ENCODE measurements at places on chromosomes 5 and 9.

- no peaks in the 10 kb centered on the region for H3K27me3 ChIP-seq
- no peak overlapping the region for H3K27ac ChIP-seq
- H3K36me3 ChIP-seq, result no peaks in the 10 kb centered on the region
- H3K4me1 ChIP-seq, result no peaks in the 10 kb centered on the region
- DNase-seq, result no peak
Measured at GRCh38 chr9:126329476-126330275, 3.0 kb downstream of the MVB12B start.

DNA sequence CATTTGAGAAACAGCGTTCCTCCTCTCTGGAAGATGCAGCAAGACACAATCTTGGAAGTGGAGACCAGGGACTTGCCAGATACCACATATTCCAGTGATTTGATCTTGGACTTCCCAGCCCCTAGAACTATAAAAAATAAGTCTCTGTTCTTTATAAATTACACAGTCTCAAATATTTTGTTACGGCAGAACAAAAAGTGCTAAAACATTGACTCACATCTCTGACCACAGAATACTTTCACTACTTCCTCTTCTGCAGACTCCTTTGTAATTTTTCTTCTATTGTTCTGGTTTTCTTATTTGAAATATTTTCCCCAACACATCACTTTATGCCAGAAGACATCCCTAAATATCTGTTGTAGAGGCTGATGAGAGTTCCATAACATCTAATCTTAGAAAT lies 706.1 kb upstream of the CDH18 start:
- no peak overlapping the region for H3K4me3 ChIP-seq
- H3K27ac ChIP-seq, result no peak overlapping the region
- H3K36me3 ChIP-seq, result no peaks in the 10 kb centered on the region

DNA sequence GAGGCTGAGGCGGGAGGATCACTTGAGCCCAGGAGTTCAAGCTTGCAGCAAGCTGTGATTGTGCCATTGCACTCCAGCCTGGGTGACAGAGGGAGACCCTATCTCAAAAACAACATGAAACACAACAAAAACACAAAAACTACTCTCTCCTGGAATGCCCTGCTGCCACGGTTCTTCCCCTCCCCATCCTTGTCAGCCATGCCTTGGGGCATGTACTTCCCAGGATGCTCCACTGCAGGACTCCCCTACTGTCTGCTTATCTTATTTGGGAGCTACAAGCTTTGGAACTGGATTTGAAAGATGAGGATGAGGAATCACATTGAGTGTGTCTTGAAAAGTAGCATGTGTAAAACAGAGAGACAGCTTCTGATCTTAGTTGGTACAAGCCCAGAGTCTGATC lies 40.1 kb upstream of the KIAA1958 start:
- H3K27ac ChIP-seq, result no peak overlapping the region
- no peaks in the 10 kb centered on the region for H3K27me3 ChIP-seq
- peaks cover 6% of the 10 kb centered on the region for H3K4me1 ChIP-seq
- DNase-seq, result no peak
- H3K36me3 ChIP-seq, result peaks cover 23% of the 10 kb centered on the region
- H3K4me3 ChIP-seq, result no peak overlapping the region

- H3K4me3 ChIP-seq, result no peak overlapping the region
- no peaks in the 10 kb centered on the region for H3K27me3 ChIP-seq
Measured at GRCh38 chr9:27386571-27387091, 89.7 kb upstream of the EQTN start.

DNA sequence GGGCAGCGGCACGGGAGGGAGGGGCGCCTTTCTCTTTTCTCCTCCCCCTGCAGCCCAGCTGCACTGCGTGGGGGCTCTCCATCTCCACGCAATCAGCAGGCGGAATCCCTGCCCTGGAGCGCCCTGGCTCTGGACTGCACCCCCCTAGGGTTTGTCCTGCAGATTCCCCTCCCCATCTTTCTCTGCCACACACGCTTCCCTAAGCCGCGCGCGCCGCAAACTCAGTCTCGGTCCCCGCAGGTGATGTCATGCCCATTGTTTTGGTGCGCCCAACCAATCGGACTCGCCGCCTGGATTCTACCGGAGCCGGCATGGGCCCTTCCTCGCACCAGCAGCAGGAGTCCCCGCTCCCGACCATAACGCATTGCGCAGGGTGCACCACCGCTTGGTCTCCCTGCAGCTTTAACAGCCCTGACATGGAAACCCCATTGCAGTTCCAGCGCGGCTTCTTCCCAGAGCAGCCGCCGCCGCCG lies at the start of gene KCNN2:
KCNN2 (plus strand) TSS at position 347 of the 473 bp plus-strand sequence; CDS start at position 417, 70 bp downstream.
- no peaks in the 10 kb centered on the region for H3K36me3 ChIP-seq
- peak within 1 kb of the TSS; percentile 27 for H3K4me3 ChIP-seq
- no peak within 1 kb of the TSS for H3K27ac ChIP-seq
- DNase-seq, result peak; percentile 78
- H3K4me1 ChIP-seq, result no peaks in the 10 kb centered on the region

GRCh38 chr5:56105511-56106291 lies 110.9 kb upstream of the IL6ST start:
- DNase-seq, result no peak
- H3K27me3 ChIP-seq, result no peaks in the 10 kb centered on the region
- H3K27ac ChIP-seq, result no peak overlapping the region
- H3K4me1 ChIP-seq, result no peaks in the 10 kb centered on the region

DNA sequence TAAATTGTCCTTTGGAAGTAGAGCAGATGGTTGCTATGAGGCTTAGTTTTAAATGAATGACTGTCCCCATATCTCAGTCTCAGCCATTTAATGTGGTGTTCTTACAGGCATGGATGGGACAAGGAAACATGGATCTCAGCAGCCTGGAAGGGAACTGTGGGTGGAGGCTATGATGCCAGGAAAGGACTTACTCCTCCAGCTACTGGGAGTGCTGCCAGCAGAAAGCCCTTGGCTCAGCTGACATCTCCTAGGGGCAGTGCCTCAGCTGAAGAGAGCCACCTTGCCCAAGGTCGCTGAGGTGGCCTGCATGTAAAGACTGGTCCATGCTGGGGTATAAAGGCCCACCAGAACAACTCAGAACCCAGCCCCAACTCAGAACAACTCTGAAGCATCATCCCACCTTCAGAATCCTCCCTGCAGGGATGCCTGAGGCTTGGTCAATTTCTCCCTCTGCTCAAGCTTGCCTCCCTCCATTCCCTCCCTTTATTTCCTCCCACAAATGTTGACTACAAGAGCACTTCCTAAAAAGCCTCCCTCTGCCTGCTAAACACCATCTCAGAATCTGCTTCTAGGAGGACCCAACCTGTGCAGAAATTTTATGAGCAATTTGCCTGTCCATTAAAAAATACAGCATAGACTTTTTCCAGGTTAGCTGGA lies 1.8 kb upstream of the PDE8B start:
- no peaks in the 10 kb centered on the region for H3K36me3 ChIP-seq
- H3K4me3 ChIP-seq, result no peak overlapping the region
- H3K4me1 ChIP-seq, result no peaks in the 10 kb centered on the region
- no peak for DNase-seq

DNA sequence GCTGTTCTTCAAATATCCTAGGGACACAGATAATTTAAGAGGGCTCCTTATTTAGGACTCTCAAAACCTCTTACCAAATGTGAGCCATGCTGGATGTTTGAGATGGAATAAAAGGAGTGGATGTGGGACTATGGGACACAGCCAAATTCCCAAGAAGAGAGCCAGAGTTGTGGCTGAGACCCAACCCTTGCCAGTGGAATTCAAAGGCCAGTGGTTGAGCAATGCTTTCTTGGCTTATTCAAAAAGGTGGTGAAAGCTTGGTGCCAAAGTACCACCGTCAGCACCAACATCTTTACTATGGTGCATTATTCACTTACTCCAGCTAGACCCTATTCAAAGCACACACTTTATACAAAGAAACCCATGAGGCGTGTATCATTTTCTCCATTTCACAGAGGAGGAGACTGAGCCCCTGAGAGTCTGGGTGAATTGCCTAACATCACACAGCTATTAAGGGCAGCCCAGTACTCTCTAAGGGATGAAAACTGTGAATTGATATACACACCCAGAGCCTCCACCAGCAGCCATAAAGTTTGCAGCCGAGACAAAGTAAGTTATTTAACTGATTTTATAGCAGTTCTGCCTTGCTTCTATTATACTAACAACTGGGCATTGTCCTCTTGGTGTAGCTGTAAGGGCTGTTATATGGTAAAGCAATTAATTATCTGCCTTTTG lies 391.7 kb downstream of the ACTL7B start:
- H3K27ac ChIP-seq, result no peak overlapping the region
- H3K4me1 ChIP-seq, result no peaks in the 10 kb centered on the region
- no peak overlapping the region for H3K4me3 ChIP-seq
- DNase-seq, result no peak
- H3K36me3 ChIP-seq, result no peaks in the 10 kb centered on the region
- H3K27me3 ChIP-seq, result no peaks in the 10 kb centered on the region

GRCh38 chr9:130955947-130956621 lies 17.0 kb upstream of the FIBCD1 start:
- H3K27ac ChIP-seq, result no peak overlapping the region
- H3K4me3 ChIP-seq, result no peak overlapping the region
- no peaks in the 10 kb centered on the region for H3K4me1 ChIP-seq

DNA sequence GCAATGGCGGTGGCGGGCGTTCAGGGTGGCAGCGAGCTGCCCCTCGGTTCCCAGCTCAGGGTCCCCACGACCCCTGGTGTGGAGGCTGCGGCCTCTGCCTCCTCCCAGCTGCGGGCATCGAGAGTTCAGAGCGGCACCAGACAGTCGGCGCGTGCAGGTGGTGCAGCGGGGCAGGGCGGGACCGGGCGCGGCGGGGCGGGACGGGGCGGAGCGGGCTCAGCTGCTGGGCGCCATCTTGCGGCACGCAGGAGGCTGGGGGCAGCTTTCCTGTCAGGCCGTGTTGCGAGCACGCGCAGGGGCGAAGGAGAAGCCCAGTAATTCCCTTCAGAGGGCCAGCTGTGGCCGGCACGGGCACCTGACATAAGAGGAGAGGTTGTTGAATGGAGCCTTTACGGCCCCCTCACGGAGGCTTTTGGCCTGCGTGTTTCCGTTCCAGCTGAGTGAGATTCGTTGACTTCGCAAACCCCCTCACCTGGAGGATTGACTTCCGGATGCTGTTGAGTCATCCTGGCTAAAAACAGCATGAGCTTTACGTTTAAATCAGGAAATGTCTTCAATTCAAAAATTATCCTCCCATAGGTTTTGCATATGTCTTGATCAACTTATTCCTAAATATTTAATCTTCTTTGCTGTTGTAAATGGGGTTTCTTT lies 587 bp downstream of the C5orf47 start:
- peaks cover 13% of the 10 kb centered on the region for H3K27me3 ChIP-seq
- no peaks in the 10 kb centered on the region for H3K36me3 ChIP-seq
- no peaks in the 10 kb centered on the region for H3K4me1 ChIP-seq
- H3K4me3 ChIP-seq, result no peak overlapping the region
- DNase-seq, result no peak
- no peak overlapping the region for H3K27ac ChIP-seq

DNA sequence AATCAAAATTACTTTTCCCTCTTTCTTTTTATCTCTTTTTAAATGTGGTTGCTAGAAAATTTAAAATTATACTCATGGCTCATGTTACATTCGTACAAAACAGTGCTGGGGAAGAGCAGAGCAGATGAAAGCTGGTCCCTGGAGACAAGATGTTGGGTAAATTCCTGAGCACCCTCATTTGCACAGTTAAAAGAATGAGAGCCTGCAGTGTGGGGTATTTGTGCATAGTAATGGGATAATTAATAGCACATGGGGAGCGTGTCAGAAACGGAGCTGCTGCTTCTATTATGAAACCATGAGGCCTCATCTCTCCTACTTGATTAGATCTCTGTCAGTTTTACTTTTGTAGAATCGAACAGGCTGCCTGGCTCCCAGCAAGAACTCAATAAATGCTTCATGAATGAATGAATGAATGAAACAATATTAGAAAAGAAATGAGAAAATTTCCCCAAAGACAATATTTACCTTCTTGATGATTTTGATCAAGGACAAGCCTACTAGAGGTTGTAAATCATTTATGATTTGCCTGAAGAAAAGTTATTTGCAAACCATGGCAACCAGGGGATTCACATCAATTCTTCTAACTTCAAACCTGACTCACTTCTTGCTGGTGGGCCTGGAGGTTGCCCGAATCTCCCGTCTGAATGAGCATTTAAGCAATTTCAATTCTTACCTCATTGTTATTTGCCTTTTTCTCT lies 177.2 kb upstream of the TUT7 start:
- H3K36me3 ChIP-seq, result no peaks in the 10 kb centered on the region
- H3K27ac ChIP-seq, result no peak overlapping the region
- H3K27me3 ChIP-seq, result no peaks in the 10 kb centered on the region
- H3K4me1 ChIP-seq, result peaks cover 7% of the 10 kb centered on the region
- DNase-seq, result no peak
- no peak overlapping the region for H3K4me3 ChIP-seq

- H3K27ac ChIP-seq, result no peak overlapping the region
- no peaks in the 10 kb centered on the region for H3K4me1 ChIP-seq
- no peak for DNase-seq
- no peaks in the 10 kb centered on the region for H3K36me3 ChIP-seq
Measured at GRCh38 chr9:133237035-133237731, 28.1 kb upstream of the OBP2B start.

GRCh38 chr5:91206103-91206502 lies 177.0 kb downstream of the ARRDC3 start:
- no peak overlapping the region for H3K4me3 ChIP-seq
- no peak for DNase-seq
- no peak overlapping the region for H3K27ac ChIP-seq
- no peaks in the 10 kb centered on the region for H3K36me3 ChIP-seq
- H3K4me1 ChIP-seq, result no peaks in the 10 kb centered on the region
- H3K27me3 ChIP-seq, result peaks cover 4% of the 10 kb centered on the region

DNA sequence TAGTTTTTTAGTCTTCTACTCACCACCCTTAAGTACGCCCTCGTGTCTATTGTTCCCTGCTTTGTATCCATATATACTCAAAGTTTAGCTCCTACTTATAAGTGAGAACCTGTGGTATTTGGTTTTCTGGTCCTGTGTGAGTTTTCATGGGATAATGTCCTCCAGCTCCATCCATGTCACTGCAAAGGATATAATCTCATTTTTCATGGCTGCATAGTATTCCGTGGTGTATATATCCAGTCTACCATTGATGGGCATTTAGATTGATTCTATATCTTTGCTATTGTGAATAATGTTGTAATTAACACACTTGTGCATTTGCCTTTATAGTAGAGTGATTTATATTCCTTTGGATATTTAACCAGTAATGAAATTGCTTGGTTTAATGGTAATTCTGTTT lies 579.9 kb downstream of the CDH18 start:
- no peaks in the 10 kb centered on the region for H3K4me1 ChIP-seq
- H3K36me3 ChIP-seq, result no peaks in the 10 kb centered on the region
- no peaks in the 10 kb centered on the region for H3K27me3 ChIP-seq
- no peak overlapping the region for H3K4me3 ChIP-seq

DNA sequence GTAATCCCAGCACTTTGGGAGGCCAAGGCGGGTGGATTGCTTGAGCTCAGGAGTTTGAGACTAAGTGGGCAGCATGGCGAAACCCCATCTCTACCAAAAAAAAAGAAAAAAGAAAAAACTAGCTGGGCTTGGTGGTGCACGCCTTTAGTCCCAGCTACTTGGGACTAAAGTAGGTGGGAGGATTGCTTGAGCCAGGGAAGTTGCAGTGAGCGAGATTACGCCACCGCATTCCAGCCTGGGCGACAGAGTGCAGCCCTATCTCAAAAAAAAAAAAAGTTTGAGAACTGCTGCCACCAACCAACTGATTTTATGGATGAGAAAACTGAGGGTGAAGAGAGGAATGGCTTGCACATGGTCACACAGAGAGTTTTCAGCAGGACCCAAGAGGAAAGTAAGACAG lies 175.1 kb downstream of the DOCK8 start:
- no peak overlapping the region for H3K4me3 ChIP-seq
- no peak overlapping the region for H3K27ac ChIP-seq

GRCh38 chr5:134440201-134440755 lies 28.6 kb upstream of the CDKN2AIPNL start:
- DNase-seq, result no peak
- H3K27ac ChIP-seq, result peak overlapping the region; percentile 97
- H3K4me1 ChIP-seq, result peaks cover 51% of the 10 kb centered on the region
- H3K4me3 ChIP-seq, result no peak overlapping the region
- H3K36me3 ChIP-seq, result no peaks in the 10 kb centered on the region
